ENCODE measurements at places on chromosomes 4 and X.

DNA sequence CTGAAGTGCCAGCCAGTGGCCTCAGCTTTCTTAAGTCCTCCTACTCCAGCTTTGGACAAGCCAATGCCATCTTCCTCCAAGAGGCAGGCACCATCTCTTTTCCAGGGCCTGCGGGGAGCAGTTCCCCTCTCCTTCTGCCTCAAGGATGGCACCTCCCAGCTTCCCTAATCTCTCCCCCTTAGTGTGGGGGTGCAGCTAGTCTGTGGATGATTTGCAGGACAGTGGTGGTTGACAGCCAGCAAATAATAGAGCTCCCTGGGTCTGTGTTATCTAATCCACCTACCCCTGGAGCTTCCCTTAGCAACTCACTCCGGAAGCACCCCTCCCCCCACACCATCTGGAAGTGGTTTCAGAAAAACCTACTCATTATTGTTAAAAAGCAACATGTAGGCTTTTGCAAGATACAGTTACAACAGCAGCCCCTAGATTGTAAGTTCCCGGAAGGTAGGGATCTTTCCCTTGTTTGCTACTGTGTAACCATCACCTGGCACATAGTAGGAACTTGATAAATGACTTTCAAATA is 247.1 kb downstream of the BCOR start:
- DNase-seq = no peak

- no peak for DNase-seq
These were observed 56.8 kb downstream of the TRPC5 start for GRCh38 chrX:112025753-112026152.

- DNase-seq = no peak
These were observed 63.7 kb upstream of the CAMK2D start for GRCh38 chr4:113825272-113825671.

DNA sequence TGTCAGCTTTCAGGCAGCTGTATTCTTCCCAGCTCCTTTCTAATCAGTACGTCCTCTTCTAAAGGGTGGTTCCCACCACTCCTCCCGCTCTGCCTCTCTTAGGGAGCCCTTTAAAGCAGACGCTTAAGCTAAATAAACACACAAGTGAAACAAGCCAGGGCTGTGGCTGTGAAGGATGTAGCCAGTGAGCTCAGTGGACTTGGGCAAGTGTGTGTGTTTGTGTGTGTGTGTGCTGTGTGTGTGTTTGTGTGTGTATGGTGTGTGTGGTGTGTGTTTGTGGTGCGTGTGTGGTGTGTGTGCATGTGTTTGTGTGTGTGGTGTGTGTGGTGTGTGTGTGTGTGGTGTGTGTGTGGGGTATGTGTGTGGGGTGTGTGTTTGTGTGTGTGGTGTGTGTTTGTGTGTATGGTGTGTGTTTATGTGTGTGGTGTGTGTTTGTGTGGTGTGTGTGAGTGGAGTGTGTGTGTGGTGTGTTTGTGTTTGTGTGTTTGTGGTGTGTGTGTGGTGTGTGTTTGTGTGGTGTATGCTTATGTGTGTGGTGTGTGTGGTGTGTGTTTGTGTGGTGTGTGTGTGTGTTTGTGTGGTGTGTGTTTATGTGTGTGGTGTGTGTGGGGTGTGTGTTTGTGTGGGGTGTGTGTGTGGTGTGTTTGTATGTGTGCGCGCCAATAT is 283.3 kb downstream of the PTTG2 start:
- DNase-seq = no peak

- no peak for DNase-seq
These were observed 105.0 kb downstream of the PTTG2 start for GRCh38 chr4:38065176-38065575.

DNA sequence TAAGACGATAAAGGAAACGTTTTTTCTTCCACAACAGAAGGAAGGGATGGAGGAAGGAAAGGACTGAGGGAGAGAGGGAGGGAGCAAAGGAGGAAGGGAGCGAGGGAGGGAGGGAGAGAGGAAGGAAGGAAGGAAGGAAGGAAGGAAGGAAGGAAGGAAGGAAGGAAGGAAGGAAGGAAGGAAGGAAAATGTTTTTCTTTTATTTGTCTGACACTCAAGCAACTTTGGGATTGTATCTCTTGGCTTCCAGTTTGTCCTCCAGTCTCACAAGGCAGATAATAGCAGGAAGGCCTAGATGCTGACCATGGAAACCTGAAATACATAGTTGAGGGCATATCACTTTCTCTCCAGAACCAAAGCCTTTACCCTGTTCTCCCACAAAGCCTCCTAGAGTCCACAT is 226.7 kb downstream of the ZNF674 start:
- DNase-seq = no peak
